ENCODE measurements at places on chromosomes 7 and 10.

DNA sequence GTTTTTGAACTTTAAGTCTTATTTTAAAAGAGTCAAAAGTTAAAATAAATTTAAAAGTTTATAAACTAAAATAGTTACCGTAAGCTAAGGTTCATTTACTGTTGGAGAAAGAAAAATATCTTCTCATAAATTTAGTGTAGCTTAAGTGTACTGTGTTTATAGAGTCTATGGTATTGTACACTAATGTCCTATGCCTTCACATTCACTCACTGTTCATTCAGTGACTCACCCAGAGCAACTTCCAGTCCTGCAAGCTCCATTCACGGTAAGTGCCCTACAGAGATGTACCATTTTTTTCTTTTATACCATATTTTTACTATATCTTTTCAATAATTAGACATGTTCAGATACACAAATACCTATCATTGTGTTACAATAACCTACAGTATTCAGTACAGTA, 97.6 kb downstream of the PTN start:
- peak; percentile 7 for DNase-seq

DNA sequence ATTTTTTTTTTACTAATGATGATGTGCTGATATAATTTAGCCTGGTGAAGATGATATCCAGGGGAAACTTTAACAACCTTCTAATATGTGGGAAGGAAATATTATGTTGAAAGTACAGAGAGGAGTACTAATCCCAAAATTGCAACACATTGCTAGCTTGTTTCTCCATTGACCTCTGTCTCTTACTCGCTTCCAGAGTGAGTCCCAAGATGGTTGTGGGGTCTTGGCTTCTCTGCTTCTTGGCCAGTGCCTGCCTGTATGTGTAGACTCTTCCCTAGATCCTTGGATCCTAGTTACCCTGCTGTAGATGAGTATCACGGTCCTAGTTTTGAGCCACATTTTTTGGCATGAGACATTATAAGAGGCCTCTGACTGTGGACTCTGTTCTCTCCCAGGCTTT, 17.5 kb downstream of the BMPER start:
- no peak for DNase-seq

DNA sequence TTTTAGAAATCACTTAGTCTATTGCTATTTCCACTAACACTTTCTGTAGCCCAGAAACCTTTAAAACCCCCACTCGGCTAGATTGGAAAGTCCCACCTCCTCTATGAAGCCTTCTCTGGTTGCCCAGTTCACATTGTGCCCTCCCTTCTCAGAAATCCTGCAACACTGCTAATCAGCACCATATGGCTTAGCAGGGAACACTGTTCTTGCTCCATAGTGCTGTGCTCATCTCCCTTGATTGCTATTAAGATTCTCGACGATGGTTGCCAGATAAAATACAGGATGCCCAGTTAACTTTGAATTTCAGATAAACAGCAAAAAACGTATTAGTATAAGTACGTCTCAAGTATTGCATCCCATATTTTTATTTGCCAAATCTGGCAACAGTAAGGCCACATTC, 40.1 kb upstream of the XPNPEP1 start:
- peak; percentile 73 for DNase-seq

- DNase-seq: no peak
These were observed 58.1 kb downstream of the WDR37 start for GRCh38 chr10:1114315-1114714.

DNA sequence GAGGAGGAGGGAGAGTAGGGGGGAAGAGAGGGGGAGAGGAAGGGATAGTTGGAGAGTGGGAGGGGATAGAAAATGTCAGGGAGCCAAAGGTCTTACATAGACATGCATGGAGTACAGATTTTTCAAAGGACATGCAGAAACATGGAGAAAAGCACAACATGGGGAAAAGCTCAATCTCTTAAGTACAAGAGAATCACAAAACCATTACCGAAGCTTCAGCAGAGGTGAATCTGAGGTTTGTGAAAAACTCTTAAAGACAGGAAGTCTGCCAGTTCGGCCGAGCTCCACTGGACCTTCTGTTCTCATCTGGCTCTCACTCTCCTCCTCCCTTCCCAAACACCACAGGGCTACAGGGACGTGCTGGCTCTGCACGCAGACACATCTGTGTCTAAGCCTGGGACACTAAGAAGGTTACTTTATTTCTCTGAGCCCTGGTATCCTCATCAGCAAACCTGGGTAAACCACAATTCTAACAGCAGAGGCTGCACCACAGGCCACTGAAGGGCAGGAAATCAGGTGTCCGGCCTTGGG, 133.9 kb downstream of the COBL start:
- no peak for DNase-seq

- no peak for DNase-seq
These were observed 30.6 kb downstream of the APBB1IP start for GRCh38 chr10:26468700-26469099.

- DNase-seq: no peak
These were observed 467.9 kb upstream of the AUTS2 start for GRCh38 chr7:69130396-69130795.

DNA sequence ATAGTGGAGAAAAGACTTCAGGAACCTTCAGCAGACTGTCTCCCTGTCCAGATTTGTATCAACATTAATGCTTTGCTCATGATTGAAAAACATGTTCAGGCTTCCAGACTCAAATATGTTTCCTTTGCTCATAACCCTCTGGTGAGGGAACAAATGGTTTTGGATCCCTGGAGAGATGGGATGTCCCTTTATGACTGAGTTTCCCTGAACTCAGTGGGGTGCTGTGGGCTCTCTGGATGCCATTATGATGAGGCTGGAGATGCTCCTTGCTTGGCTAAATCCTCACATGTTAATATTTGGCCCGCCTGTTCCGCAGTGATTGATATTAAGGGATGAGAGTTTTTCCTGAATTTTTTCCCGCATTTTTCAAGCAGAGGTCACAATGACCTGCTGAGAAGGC, 749.4 kb downstream of the SUGCT start:
- DNase-seq: peak; percentile 98

GRCh38 chr10:62818426-62819011, 2.4 kb upstream of the EGR2 start:
- DNase-seq: peak; percentile 26

DNA sequence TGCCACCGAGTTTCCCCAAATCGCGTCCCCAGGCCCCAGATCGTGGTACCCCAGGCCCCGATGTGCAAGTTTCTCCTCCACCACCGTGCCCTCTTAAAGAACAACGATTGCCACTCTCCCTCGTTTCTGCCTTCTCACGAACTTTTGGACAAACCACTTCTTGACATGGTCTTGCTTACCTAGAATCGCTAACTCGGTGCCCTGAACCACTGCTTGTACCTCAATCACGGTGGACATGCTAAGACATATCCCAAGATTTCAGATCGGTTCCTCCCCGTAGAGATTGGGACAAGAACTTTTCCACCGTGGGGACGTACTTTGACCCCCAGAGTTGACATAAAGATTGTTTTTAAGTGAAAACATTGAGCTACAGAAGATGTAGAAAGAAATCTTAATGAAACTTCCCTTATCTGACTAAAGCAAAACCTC, 477 bp upstream of the ZC3HAV1 start:
- DNase-seq: no peak

- no peak for DNase-seq
These were observed 8.0 kb upstream of the ZMIZ1 start for GRCh38 chr10:79060641-79061255.

DNA sequence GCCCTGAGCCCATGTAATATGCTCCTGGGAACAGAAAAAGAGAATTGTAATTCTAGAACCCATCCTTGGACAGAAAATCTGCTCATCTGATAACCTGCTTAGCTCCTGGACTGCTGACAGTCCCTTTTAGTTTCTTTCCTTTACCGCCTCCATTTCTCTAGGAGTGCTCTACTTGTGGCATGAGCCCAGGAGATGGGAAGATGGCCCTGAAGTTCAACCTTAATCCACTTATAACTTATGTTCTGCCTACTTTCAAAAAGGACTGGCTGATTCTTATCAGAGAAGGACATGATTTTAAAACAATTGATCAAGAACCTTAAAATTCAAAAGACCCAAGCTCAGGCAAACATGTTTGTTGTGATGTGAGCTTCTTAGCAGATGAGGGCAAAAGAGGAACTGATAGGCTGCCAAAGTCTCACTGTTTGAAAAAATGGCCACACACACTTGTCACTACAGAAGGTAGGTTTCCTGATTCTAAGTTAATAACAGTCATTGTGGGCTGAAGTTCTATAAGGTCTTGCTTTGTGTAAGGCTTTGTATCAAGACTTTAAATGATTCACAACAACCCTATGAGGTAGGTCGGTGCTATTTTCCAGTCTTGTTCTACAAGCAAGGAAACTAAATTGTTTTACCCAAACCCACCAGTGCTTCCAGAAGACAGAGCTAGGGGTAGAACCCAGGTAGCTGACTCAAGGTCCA, 94.3 kb upstream of the AFAP1L2 start:
- no peak for DNase-seq

DNA sequence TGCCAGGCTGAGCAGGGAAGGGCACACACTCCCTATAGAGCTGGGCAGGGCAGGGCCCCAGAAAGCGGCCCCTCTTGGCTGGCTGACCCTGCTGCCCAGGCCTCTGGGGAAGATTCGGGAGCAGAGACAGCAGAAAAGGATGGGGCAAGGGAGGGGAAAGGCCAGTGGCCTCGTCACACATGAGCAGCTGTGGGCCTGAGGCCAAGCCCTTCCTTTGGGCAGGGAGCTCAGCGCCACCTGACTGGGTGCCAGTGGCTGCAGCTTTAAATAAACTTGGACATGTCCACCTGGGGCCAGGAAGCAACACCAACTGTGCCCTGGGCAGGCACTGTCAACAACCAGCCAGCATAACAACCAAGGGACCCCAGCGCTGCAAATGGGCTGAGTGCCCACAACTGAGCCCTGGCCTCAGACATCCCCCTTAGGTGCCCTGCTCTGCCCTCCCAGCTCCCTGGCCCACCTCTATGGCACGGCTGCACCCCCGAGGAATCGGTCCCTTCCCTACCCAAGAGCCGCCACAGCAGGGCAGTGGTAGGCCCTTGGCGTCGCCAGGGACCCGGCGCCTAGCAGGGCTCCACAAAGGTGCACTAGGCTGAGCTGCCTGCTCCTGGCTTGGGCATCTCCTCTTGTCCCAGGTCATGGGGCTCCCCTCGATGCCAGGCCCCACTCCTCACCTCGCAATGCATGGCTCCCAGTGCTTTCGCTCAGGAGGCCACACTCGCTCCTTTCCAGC, 2.6 kb downstream of the CAMK2B start:
- DNase-seq: no peak

- no peak for DNase-seq
These were observed 80.3 kb upstream of the ARID5B start for GRCh38 chr10:61821153-61821552.

DNA sequence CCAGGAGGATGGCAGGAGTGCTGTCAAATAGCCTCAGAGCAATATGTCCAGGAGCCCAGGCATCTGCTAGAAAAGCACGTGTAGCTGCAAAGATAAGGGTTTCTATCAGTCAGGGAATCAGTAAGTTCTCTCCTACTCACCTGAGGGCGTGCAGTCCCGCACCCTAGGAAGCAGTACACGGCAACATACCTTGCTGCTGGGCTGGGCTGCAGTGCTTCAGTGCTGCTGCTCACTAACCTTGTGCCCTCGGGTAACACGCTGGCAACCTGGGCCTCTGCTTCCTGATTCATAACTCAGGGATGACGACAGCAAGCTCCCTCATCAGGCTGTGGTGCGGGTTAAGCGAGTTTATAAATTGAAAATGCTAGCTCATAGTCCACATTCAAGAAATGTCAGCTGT, 29.5 kb upstream of the CCNY start:
- peak; percentile 11 for DNase-seq

DNA sequence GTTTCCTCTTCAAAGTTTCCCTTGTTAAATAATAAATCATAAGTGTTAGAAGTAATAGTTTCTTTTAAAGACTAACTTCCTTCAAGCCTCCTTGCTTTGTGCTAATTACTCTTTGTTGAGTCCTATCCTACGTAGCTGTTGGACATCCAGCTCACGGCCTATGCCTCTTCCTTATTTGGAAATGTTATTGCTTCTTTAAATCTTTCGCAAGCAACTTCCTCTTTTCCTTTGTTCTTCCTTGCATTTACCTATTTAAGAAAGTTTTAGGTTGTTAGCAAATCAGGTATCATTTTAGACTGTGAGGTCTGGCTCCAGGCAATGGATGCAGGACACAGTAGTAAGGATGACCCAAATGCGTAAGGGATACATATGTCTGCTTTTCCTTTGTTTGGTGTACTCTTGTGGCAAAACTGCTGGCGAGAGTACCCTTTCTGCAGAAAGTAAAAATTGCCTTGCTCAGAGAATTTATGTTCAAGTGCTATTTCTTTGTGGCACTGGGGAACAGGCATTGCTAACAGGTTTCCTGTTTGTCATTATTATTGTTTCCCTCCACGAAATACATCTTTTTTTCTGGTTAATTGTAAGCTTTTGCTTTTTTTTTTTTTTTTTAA, 110.5 kb downstream of the DYNC2I1 start:
- no peak for DNase-seq

DNA sequence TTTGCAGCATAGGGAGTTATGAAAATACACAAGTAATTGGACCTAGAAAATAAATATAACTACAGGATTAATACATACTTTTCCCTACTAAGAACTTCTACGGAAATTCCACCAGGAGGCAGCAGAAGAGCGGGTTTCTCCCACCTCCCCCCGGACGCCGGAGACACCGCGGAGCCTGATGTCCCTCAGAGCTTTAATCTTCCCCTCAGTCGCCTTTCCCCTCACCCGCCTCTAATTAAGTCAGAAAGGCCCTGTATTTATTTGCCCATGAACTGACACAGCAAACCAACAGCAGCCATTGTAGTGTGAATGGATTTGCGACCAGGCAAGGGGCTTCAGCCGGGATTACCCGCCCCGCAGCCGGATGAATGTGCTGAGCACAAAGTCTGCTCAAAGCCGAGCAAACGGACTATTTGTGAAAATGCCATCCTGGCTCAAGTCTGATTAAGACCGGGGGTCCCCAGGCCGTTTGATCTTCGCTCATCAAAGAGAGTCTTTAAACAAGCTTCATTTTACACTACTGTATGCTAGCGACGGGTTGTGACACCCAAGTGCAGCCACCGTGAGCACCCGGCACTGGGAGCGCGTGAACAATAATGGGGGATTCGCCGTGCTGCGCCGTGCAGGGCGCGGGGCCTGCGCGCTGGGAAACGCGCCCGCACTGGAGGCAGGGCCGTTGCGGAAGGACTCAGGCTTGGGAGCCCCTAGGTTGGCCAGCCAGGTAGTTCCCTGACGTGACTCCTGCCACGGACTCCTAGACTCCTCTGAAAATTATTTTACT, 5.6 kb upstream of the DKK1 start:
- peak; percentile 78 for DNase-seq

DNA sequence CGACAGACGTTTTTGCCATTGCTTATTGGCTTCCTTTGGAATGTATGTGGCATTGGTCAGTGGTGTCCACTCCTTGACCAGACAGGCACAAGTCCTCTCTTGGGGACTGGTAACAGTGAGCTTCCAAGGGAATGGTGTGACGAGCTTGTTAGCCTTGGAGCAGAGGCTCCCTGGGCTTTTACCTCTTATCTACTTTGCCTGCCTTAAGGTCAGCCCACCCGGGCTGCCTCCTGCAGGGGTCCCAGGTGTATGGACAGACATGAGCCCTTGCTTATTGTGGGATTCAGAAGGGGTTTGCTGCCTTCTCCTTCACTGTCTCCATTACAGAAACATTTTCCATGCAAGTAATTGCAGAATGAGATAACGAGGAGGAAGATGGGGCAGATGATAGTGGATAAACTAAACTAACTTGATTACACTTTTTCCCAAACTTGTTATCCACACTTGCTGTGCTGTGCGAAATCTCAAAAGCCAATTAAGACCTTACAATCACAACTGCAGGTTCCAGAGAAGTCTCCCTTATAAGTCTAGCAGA, 29.7 kb downstream of the PLPP4 start:
- no peak for DNase-seq

GRCh38 chr10:72638586-72639440, 12.9 kb upstream of the MICU1 start:
- DNase-seq: no peak
